ENCODE measurements at places on chromosomes 6 and 20.
A peak's percentile ranks its signal among the peaks of the same experiment; 100 is the strongest.

DNA sequence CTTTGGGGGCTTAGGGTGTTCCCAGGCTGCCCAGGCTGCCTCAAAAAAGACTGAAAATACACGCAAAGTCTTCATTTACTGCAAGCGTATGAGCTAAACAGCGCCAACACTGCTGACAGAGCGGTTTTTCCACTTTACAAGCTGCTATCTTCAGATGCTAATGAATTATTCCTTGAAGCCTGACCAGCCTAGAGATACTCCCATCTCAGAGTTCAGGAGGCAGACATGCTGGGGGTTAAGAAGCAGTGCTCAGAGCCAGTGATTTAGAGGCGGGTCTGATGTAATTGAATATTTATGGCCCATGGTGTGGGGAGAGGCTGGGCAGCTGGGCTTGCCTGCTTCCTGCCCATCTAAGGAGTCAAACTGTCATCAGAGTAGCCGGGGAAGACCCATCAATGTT is 241.4 kb downstream of the SLC24A3 start:
- DNase-seq: no peak

GRCh38 chr6:107699697-107700325 is 124.3 kb downstream of the SCML4 start:
- no peak for DNase-seq

- no peak for DNase-seq
Measured at GRCh38 chr6:4383910-4384638, 248.7 kb upstream of the ECI2 start.

DNA sequence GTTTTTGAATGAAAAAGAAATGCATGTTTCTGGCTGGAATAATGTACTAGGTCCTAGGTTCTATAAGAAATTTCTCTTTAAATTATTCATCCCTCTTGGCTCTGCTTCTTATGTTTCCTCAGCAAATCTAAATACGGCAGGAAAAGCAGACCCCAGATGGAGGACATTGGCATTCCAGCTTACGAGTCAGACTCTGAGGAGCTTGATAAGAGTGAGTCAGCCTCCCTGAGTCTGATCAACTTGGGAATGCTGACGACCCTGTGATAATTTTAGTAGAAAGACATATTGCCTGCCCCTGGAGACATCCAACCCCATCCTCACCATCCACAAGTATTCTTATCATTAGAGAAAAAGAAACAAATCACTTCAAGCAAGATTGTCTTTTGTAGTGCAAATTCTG is 509.7 kb upstream of the MARCKS start:
- no peak for DNase-seq

- no peak for DNase-seq
Measured at GRCh38 chr6:166559211-166559610, 27.3 kb downstream of the RAMACL start.

- no peak for DNase-seq
Measured at GRCh38 chr6:149458196-149458595, 26.6 kb downstream of the ZC3H12D start.

- no peak for DNase-seq
Measured at GRCh38 chr20:8388141-8388540, 256.1 kb downstream of the PLCB1 start.

- no peak for DNase-seq
Measured at GRCh38 chr6:168828800-168829199, 387.8 kb downstream of the SMOC2 start.

DNA sequence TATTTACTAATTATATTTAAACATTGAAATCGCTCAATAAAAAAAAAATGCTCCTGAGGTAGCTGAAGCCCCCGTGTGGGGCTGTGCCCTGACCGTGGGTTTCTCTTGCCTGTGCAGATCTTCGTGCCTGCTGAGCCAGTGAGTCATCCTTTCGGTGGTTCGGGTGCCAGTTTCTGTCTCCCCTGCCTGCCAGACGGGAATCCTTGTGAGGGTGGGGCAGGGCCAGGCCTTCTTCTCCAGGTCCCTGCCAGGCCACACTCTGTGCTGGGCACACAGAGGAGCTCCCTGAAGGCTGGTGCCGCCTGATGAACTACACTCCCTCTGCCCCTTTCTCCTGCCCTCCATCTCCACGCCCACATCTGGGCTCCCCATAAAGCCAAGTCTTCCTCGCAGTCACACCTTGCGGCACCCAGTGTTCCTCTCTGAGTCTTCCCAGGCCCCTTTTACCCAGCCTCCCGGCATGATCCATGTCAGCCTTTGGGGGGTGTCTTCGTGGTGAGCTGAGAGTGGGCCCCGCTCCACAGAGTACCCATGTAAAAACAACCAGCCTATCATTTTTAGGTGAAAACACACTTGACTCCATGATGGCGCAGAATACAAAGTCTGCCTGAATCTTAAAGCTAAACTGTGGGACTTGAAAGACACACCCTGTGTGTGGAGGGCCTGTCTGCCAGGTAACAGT is 19.3 kb downstream of the FGD2 start:
- no peak for DNase-seq

- DNase-seq: no peak
Measured at GRCh38 chr6:105109955-105110895, 69.6 kb downstream of the POPDC3 start.

- DNase-seq: no peak
Measured at GRCh38 chr6:44730771-44731391, 343.4 kb downstream of the CDC5L start.

GRCh38 chr6:141675957-141676356 is 456.8 kb upstream of the GJE1 start:
- DNase-seq: no peak

- DNase-seq: no peak
Measured at GRCh38 chr6:131917763-131918649, 33.2 kb downstream of the CCN2 start.

DNA sequence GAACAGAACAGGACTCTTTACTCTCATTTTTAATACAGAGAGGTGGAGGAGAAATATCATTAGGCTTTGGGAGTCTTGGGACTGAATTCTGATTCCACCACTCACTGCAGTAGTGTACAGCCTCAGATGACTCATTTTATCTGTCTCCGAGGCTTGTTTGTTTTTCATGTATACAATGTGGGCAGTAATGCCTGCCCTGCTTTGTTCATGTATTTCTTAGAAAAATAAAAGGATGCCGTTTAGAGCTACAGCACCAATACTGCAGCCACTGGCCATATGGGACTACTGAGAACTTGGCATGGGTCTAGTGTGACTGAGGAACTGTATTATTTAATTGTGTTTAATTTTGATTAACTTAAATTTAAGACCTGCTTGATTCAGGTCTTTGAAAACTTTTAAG is 41.2 kb upstream of the JAG1 start:
- DNase-seq: no peak

DNA sequence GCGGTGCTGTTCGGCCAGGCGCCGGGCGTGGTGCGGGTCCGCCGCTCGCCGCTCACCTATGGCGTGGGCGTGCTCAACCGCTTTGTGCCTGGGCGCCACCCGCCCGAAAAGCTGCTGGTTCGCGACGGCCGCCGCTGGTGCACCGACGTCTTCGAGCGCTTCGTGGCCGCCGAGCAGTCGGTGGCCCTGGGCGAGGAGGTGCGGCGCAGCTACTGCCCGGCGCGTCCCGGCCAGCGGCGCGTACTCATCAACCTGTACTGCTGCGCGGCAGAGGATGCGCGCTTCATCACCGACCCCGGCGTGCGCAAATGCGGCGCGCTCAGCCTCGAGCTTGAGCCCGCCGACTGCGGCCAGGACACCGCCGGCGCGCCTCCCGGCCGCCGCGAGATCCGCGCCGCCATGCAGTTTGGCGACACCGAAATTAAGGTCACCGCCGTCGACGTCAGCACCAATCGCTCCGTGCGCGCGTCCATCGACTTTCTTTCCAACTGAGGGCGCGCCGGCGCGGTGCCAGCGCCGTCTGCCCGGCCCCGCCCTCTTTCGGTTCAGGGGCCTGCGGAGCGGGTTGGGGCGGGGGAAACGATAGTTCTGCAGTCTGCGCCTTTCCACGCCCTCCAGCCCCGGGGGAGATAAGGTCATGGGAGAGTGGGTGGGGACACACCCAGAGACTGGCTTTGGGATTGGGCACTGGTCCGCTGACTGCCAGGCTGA is 15.7 kb downstream of the ADISSP start:
- peak; percentile 18 for DNase-seq

GRCh38 chr6:136526196-136526930 is 23.9 kb downstream of the MAP7 start:
- DNase-seq: no peak
